ENCODE measurements at places on chromosomes 6 and 20.

GRCh38 chr6:80227545-80228105 lies 121.2 kb downstream of the BCKDHB start:
- no peak for DNase-seq

DNA sequence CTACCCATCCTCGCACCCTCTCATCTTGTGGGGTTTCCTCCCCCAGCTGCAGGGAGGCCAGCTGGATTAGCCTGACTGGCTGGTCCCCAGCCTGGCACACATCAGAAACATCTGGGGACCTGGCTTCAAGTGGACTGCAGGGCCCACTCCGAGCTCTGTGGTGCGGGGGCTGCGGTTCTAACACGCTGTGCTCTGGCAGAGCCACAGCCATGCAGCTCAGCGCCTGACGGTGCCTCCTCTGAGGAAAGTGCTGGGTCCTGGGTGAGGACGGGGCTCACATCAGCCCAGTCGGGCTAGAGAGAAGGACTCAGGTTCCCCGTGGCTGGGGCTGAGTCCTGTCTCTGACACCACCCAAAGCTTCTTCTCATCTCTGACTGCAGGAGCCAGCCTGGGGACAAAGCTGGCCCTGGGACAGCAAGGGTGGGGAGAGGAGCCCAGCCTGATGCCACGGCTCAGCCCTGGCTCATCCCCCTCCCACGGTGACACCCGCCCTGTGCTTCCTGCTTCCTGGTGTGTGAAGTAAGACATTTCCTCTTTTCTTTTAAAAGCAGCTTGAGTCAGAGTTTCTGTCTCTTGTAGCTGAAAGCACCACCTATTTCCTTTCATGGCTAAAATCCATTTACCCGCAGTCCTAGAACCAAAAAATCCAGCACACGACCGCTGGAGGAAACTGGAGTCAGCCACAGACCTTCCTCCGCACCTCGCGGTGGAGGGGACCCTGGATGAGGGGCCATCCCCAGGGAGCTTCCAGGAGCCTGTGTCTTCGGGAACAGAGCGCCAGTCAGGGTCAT lies 127.4 kb upstream of the AFDN start:
- no peak for DNase-seq

GRCh38 chr20:4127344-4127743 lies 112.0 kb upstream of the RNF24 start:
- no peak for DNase-seq

DNA sequence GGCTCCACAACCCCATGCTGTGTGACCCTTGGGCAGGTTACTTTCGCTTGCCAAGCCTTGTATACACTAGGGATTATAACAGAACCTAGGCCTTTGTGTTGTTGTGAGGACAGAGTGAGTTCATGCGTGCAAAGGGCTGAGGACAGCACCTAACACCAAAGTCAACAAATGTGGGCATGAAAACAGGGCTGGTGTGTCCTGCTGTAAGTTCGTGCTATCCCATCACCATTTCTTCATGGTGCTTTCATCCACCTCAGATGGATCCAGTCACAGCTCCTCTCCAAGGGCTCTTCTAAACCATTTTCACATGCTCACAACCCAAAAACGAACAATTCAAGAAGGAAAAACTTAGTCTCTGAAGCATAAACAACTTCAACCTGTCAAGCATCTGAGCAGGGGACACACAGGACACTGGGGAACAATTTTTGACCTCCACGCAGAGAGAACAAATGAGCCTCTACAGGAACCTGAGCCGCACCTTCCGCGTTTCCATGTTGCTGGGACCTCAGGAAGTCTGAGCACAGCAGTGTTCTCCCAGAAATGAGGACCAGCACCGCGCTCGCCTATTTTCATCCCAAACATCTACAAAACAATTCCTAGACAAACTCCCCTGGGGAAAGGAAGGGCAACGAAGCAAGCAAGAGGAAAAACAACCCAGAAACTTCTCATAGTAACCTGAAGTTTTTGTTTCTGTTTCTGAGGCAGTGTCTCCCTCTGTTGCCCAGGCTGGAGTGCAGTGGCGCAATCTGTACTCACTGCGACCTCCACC lies 3.1 kb downstream of the LRP11 start:
- no peak for DNase-seq

DNA sequence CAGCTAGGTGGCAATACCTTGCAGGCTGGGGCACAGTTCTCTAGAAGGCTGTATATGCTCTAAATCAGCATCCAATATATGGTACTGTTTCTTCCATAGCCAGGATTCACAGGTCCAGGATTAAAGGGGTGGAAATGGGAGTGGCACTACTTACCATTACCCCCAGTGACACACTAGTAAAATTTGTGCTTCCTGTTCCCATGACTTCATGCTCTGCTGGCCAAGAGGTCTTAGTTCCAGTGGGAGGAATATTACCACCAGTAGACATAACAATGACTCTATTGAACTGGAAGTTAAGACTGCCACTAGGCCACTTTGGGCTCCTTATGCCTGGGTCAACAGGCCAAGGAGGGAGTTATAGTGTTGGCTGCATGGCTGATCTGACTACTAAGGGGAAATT lies 174.3 kb upstream of the TNFAIP3 start:
- no peak for DNase-seq

DNA sequence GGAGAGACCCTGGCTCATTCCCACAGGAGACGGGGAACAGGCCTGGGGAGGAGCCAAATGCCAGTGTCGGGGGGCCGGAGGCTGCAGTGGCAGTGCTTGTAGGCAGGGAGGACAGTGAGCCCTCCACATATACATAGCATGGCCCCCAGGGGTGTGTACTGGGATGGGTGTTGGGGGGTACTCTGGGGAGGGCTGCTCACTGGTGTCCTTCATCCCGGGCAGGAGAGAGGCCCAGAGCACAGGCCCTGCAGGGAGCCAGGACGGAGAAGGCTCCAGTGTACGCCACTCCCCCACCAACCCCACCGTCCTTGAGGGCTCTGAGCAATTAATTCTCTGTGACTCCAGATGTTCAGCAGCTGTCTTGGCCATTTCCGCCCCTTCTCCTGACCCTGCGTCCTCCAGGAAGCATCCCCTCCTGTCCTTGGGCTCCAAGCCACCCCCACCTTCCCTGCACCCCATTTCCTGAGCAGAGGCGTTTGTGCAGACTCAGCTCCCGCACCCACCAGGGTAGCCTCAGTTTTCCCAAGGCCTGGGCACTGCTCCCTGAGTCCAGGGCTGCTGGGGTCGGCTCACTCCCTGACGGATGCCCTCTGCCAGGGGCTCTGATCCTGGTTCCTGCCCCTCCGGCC lies 3.4 kb upstream of the ABHD16B start:
- no peak for DNase-seq

- DNase-seq: no peak
Measured at GRCh38 chr20:41047975-41048305, 19.3 kb downstream of the TOP1 start.
